ENCODE measurements at places on chromosomes 3 and 15.

- DNase-seq: no peak
Measured at GRCh38 chr15:48833526-48834239, 22.8 kb upstream of the CEP152 start.

DNA sequence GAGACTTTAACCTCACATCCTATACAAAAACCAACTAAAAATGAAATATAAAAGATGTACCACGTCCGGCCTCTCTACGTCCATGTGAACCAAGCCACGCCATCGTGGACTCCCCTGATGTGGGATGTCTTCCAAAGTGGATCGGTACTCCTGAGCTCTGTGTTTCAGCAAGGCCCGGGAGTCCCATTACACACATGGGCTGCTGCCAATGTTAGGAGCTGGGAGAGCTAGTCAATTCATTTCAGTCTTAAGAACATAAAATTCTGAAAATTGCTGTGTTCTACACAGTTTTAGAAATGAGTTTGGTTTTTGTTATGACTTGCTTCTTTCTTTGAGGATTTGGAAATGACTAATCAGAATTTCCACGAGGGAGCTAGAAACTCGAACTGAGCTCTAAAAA lies 131.0 kb downstream of the GABRG3 start:
- DNase-seq: no peak

DNA sequence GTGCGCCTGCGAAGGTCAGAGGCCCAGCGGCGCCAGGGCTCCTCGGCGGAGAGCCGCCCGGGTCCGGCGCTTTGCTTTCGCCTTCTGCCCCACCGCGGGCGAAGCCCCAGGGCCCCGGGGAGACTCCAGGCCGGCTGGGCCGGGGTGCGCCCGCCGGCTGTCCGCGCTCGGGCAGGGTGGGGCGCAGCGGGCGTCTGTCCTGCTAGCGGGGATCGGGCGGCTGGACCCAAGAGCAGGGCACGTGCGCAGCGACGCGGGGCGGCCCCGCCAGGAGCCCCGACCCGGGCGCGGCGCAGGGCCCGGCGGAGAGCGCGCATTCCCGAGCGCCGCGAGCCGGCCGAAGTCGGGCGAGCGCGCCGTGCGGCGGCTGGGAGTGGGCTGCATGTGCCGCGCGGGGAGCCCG lies 569 bp upstream of the ALDH1A3 start:
- no peak for DNase-seq

GRCh38 chr3:159513867-159514380 lies 474.7 kb upstream of the IL12A start:
- DNase-seq: no peak
